ENCODE measurements at places on chromosomes 4 and X. TPM values are rescaled to one million over a fixed set of nuclear protein-coding genes. Genes with fewer than 3 reads are reported as not detected.

GRCh38 chr4:95537863-95538488 lies 10.8 kb downstream of the UNC5C start:
- no peak overlapping the region for H3K27ac ChIP-seq
- H3K4me1 ChIP-seq, result no peaks in the 10 kb centered on the region
- DNase-seq, result no peak
- no peaks in the 10 kb centered on the region for H3K36me3 ChIP-seq
- H3K27me3 ChIP-seq, result peaks cover 2% of the 10 kb centered on the region
- H3K4me3 ChIP-seq, result no peak overlapping the region

DNA sequence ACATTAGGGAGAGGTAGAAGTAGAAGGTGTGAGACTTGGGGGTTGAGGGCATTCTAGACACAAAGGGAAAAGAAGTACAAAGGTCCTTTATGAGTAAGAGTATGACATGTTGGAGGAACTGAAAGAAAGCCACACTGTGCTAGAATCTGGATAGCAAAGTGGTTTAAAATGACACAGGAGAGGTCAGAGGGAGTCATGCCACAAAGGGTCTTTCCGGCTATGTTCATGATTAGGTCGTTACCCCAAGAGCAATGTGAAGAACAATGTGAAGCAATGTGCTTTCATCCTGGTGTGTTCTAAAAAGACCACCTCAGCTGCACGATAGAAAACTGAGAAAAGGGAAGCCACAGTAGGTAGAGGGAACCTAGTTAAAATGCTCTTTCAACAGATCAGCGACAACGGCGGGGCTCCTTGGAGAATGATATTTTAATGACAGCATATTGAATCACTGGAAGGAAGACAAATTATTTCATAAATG lies 29.2 kb downstream of the SMIM14 start:
- H3K4me3 ChIP-seq, result no peak overlapping the region
- H3K36me3 ChIP-seq, result peaks cover 6% of the 10 kb centered on the region
- no peaks in the 10 kb centered on the region for H3K27me3 ChIP-seq
- H3K27ac ChIP-seq, result no peak overlapping the region

DNA sequence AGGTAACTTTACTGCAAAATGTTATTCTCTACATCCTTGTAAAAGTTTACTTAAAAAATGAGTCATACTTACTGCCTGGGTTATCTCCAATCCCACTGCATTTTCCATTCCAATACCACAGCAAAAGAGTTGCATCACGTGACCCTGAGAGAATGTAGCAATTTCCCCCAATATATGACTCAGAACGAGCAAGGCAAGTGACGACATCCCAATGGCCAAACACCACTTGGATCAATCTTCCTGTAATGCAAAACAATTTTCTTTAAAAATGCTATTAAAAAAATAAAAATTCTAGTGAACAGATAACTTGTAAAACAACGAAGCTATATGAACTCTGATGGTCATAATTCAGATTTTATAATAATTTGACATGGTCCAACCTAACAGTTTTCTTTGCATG lies 224.3 kb downstream of the DCLK2 start:
- peaks cover 3% of the 10 kb centered on the region for H3K36me3 ChIP-seq
- no peak overlapping the region for H3K27ac ChIP-seq
- peaks cover 7% of the 10 kb centered on the region for H3K4me1 ChIP-seq

DNA sequence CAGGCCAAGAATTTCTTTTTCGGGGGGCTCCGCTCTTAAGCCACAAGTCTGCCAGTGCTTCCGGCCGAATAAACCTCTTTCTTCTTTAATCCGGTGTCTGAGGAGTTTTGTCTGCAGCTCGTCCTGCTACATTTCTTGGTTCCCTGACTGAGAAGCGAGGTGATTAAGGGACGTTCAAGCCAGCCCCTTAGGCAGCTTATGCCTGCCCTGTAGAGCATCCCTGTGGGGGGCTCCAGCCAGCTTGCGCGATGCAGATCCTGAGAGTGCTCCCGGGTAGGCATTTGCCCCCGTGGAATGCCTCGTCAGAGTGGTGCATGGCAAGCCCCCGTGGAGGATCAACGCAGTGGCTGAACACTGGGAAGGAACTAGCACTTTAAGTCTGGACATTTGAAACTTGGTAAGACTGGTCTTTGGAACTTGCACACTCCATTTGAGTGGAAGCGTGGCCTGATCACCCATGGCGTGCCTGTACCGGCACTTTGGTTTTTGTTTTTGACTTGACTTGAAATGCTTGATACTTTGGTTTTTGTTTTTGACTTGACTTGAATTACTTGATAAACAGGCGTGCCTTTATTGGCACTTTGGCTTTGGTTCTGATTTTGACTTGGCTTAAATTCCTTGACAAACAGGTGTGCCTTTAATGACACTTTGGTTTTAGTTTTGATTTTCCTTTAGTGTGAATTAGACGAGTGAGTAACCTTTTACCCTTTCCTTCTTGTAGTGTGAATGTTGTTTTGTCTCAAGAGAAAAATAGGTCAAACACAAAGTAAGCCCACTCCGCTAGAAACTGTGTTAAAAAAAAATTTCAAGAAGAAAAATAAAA lies 6.1 kb downstream of the ACOX3 start:
- H3K4me3 ChIP-seq, result peak overlapping the region; percentile 73
- peaks cover 2% of the 10 kb centered on the region for H3K36me3 ChIP-seq
- H3K27ac ChIP-seq, result peak overlapping the region; percentile 61
- no peaks in the 10 kb centered on the region for H3K27me3 ChIP-seq

The UGT2A2 gene
- total RNA-seq, result not detected

The CDKL2 gene
- 1.1 TPM for total RNA-seq

The NUDT11 gene
- total RNA-seq, result 2.8 TPM

The FHDC1 gene
- total RNA-seq, result 0.07 TPM

The FATE1 gene
- not detected for total RNA-seq

The PCDH7 gene
- total RNA-seq, result not detected

All from activated CD4-positive, alpha-beta memory T cell treated with anti-CD3 and anti-CD28 coated beads for 36 hours (primary cell).